ENCODE measurements at places on chromosomes 7 and 10. TPM values are rescaled to one million over a fixed set of nuclear protein-coding genes. Genes with fewer than 3 reads are reported as not detected.

The SLC39A12 gene
- total RNA-seq: not detected

The HGF gene
- total RNA-seq: 1.1 TPM

The PKD2L1 gene
- not detected for total RNA-seq

The TIAL1 gene
- 45.9 TPM for total RNA-seq

The NRG3 gene
- total RNA-seq: not detected

The GDF2 gene
- not detected for total RNA-seq

The OR2A12 gene
- not detected for total RNA-seq

The SEMA3E gene
- not detected for total RNA-seq

The VGF gene
- 0.20 TPM for total RNA-seq

The SPDYE1 gene
- total RNA-seq: not detected

DNA sequence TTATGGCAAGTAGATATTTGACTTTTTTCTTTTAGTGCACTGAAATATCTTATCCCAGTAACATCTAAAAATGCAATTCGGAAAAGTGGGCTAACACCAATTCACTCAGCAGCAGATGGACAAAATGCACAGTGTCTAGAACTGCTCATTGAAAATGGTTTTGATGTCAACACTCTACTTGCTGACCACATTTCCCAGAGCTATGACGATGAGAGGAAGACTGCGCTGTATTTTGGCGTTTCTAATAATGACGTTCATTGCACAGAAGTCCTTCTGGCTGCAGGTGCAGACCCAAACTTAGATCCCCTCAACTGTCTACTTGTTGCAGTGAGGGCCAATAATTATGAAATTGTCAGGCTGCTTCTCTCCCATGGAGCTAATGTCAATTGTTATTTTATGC lies 26.8 kb upstream of the LMOD2 start:
- no peak for DNase-seq

DNA sequence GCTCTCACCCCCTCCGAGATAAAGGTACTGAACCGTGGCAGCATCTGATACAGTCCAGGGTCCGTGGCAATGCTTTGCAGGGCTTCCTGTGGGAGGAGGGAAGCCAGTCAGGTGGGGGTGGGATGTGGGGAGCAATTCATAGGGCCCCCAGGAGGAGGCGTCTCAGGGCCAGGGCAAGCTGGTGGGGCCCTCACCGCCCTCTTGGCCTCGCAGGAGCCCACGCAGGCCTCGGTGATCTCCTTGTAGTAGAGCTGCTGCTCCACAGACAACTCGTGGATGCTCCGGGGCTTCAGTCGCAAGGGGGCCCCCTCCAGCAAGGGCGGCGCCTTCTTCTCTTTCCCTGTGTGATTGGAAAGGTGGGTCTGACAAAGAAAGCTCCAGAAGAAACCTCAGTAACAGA lies 7.2 kb downstream of the TAF6 start:
- DNase-seq: no peak

DNA sequence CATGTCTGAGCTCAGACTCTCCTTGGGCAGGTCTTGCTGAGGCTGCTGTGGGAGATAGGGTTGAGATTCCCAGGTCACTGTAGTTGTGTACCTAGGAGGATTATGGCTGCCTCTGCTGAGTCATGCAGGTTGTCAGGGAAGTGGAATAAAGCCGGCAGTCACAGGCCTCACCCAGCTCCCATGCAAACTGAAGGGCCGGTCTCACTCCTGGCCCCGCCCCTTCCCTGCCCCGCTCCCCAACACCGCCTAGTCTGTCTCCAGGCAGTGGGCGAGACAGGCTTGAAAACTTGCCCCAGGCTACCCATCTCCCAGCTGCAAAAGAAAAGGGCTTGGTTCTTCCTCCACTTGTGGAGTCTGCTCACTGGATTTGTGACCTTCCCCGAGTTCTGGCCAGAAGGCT lies 41.6 kb upstream of the SDHAF3 start:
- peak; percentile 3 for DNase-seq

DNA sequence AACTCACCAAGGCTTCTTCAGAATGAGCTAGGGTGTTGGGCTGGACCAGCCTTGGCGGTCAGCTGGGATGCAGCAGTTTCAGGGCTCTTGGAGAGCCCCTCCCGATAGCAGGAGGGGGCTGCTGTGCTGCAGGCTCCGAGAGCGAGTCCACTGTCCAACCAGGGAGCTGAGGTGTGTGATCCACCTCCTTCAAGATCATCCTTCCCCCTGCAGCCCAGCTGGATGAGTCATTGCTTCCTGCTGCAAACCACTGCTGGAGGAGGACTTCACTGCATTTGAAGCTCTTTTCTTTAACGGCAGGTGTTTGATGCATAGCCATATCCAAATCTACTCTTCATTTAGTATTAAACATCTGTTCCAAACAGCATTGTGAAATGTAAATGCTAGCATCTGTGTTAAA lies 54.2 kb upstream of the EBF3 start:
- DNase-seq: peak; percentile 77

DNA sequence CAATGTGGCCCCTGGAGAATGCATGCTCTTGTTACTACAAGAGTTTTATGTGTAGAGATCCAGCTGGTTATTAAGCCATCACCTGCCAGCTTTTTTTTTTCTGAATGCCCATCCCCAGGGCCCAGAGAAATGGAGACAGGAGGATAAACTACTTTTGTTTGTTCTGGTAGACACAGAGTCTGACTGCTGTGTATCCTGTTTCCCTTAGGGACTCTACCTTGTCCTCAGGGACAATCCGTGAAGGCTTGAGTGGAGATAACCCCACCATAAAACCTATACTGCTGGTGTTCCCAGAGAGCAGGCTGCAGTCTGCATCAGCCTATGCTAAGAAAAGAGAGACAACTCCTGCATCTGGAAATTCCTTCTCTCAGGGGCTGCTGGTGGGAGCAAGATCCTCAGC lies at the start of gene OR2A5:
OR2A5 (plus strand) TSS at position 301 of the 400 bp plus-strand sequence. CDS start 1,454 bp downstream, outside the sequence.
- DNase-seq: no peak

DNA sequence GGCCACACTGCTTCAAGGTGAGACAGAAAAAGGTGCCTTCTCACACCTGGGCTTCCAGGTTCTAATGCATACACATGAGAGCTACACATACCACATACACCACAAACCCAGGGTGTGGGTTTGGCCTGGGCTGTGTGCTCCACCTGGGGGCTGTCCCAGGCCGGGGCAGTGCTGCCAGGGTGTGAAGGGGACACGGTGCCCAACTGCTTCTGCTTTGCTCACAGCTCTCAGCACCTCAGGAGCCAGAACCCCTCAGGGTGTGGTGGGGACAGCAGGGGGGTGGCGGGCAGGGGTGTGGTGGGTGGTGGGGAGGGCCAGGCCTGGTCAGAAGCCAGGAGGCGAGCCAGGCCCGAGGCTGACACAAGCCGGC lies 51.1 kb downstream of the TMEM209 start:
- peak; percentile 17 for DNase-seq

GRCh38 chr7:129786825-129787563 lies 165.8 kb downstream of the UBE2H start:
- DNase-seq: no peak

- DNase-seq: no peak
Measured at GRCh38 chr7:143015084-143015483, 11.8 kb downstream of the OR9A2 start.

- peak; percentile 94 for DNase-seq
Measured at GRCh38 chr10:24463611-24464426, 254.9 kb downstream of the KIAA1217 start.

DNA sequence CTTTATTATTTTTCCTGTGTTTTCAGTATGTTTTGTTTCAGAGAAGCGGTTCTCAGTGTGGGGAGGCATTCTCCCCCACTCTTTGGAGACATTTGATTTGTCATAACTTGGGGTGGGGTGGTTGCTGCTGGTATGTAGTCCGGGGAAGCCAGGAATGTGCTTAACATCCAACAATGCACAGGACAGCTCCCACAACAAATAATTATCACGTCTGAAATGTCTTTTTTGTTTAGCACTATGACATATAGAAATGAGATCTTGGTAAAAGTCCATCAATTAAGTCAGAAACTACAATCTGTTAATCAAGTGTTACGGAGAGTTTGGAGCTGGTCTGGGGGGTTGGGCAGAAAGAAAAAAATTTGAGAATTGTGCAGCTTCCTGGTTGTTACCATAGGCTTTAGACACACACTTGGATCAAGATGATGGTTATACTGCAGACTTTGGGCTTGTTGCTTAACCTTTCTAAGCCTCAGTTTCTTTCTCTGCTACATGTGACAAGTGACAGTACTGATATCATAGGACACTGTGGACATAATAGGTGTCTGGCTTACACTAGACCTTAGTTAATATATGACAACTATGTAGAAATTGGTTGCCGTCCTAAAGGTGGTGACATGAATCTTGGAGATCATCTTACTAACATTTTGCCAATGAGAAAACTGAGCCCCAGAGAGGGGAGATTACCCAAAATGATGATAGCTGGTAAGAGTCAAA lies 113.7 kb downstream of the LRMDA start:
- peak; percentile 56 for DNase-seq

DNA sequence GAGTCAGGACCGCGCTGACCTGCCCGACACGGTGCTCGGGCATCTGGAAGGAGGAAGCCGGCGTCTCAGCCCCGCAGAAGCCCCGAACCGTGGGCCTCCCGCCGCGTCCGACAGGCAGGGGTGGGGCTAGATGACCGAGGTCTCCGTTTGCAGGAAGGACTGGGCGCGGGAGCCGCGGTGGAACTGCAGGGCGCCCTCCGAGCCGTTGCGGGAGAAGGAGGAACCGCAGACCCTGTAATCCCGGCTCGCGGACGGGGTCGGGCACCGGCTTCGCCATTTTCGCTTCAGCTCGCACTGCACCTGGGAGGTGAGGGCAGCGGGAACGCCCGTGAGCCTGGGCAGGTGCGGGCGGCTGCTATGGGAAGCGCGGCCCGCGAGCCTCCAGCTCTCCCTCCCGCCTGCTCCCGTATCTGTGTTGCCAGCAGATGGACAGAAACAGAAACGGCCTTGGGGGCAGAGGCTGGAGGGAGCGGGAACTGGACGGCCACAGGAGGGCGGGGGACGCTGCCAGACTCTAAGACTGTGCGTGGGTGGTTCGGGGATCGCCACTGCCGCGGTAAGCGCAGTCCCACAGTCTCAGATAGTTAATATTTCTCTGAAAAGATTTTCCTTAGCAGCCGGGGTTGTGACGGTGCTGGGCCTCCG lies 114.1 kb downstream of the VIPR2 start:
- DNase-seq: peak; percentile 31

DNA sequence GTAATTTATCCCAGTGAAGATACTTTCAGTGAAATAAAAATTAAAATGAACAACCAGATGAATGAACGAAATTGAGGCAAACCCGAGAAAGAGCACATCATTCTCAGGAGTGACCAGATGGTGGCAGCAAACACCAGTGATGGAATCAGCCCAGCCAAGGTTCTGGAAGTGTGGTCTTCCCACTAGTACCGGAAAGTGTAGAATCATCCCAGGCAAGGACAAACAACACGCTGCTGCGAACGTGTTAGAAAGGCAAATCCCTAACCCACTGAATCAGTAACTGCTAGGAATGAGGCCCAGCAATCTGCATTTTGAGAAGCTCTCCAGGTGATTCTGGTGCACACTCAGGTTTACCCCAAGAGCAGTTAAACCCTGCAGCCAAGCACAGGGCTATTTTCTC lies 15.5 kb upstream of the SLC18A3 start:
- peak; percentile 67 for DNase-seq

DNA sequence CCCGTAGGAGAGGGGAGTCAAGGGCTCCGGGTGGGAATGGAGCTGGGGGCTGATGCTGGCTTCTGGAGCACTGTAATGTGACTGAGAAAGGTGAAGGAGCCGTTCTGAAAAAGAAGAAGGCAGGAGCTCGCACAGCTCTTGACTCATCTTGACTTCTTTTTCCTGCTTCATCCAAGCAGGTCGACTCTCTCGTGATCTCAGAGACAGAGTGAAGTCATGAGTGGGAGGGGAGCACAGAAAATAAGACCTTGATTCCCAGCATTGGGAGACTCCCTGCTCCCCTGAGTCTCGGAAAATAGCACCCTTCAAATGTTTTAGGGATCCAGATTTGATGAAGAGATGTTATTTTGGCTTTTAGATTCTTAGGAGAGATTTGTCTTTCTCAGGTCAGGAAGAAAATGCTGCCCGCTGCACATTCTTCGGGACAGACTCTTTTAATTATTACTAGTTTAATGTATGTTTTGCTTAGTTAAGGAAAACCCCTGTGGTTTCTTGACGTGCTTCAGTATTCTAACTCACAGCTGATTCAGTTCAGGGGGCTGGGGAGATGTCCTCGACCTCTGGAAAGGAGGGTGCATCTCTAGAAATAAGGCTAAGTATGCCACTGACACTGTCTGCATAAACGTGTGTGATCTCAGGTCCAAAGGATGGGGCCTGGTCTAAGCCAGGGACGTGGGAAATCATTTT lies 34.1 kb downstream of the EGFR start:
- DNase-seq: no peak

DNA sequence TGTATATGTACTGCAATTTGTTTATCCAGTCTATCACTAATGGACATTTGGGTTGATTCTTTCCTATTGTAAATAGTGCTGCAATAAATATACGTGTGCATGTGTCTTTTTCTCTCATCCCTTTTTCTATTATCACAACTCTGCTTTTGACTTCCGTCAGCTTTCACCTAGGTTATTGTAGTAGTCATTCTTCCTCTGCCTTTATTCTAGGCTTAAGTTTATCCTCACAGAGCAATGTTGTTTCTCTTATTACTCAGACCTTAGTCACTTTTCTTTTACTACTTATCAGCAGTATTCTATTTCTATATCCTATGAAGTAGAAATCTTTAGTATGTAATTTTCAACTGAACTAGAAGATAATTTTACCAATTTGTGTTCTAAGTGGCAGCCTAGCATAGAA lies 175.3 kb upstream of the SEMA3E start:
- DNase-seq: no peak

DNA sequence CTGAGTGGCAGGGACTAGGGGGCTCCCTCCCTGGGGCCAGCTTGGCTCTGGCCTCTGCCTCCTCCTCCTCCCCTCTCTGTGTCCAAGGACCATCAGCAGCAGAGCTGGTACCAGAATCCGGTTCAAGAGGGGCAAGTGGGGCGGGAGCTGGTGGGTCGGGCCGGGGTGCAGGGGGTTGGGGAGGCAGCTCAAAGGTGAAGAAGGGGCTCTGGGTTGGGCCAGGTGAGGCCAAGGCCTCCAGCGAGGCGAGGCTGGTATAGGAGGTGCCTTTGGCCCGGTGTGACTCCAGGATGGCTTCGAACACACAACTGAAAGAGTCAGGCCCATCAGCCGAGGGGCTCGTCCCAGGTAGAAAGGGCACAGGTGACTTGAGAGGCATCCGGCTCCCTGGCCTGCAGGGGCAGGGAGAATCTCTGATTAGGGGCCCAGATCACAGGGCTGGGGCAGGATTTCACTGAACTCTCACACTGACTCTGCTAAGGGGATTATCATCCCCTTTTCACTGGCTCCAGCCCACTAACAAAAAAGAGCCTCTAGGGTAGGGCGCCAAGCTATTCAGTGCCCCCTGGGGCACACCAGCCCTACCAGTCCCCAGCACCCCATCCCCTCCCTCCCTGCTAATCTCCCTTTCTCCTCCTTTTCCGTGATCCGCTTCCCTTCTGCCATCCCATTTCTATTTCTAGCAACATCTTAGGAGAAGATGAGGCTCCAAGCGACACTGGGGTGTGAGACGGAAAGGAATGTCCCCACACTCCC lies 4.6 kb downstream of the PSD start:
- DNase-seq: no peak

GRCh38 chr10:89481662-89482061 lies 53.7 kb downstream of the SLC16A12 start:
- DNase-seq: peak; percentile 83

All from M059J (cell line).